ENCODE measurements at places on chromosomes 2 and 18.

DNA sequence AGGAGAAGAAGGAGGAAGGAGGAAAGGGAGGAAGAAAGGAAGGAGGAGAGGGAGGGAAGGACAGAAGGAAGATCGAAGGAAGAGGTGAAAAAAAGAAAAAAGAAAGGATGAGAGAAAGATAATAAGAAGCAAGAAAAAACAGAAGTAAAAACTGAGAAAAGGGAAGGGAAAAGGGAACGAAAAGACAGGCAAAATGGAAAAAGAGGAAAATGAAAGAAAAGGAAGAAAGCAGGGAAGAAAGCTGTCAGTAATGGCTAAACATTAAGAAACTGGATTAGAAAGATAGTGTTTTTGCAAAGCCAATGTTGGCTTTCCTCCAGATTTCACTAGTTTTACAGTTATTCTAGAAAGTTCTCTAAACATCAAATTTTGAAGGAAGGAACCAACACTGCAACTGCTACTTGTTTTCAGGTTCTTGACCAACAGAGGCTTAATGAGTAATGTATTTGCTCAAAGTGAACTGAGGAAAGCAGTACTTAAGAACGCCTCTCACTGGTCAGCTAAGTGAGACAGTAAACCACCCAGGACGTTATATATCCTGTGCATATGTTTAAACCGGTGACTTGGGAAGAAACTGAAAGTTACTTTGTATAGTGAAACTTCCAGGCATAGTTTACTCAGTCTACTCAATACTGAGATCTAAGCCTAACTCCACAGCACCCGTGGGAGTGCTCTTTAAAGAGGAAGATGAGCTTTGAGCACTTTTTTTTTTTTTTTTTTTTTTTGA is 286.2 kb upstream of the TRIB2 start:
- no peak for DNase-seq

DNA sequence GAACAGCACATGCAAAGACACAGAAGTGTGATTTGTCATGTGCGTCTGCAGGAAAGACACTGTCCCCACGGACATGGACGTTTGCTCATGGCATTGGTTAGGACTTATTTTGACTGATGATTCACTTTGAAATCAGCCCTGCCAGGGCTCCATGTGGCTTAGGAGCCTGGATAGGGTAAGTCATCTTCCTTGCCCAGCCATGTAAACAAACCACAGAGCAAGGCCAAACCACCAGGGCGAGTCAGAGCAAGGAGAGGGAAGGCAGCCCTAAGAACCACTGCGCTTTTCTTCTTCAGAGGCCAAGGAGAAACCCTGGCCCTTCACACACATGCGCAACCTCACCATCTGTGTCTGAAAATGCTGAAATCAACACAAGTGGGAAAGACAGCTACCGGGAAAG is 88.8 kb downstream of the GFPT1 start:
- DNase-seq, result no peak

DNA sequence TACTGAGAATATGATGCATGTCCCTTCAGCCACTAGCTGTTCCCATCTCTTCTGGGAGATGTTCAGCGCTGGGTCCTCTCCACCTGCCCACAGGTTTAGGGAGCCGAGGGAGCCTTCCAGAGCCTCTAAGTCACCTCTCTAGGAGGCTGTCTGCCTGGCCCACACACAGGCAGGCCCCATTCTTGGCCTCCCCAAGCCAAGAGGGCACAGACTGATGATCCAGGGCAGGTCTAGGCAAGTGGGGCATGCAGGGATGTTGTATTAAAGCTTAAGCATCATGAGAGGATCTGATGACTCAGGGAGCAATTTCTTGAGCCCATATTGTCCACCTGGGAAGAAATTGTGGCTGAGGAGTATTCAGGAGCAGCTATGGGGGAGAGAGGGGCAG is 19.9 kb downstream of the TMSB10 start:
- no peak for DNase-seq

DNA sequence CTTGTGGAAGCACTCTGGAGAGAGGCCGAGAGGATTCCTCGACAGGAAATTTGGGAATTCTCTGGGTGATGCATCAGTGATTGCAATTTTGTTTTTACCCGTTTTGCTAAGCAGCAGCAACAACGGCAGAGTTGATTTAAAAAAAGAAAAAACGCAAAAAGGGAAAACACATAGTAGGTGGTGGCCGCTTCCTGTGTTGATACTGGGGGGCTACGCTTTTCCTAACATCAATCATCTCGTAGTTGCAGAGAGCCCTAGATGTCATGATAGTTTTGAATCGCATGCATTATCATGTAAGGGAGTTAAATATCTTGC is 271 bp upstream of the RBM43 start:
- DNase-seq, result no peak

- DNase-seq, result no peak
Observed at GRCh38 chr2:98664323-98664722, 55.9 kb downstream of the UNC50 start.

GRCh38 chr2:149613704-149614103 is 26.1 kb upstream of the MMADHC start:
- no peak for DNase-seq

GRCh38 chr2:106890606-106891005 is 4.6 kb upstream of the ST6GAL2 start:
- DNase-seq, result no peak

- no peak for DNase-seq
Observed at GRCh38 chr18:3481696-3482210, 31.8 kb downstream of the TGIF1 start.

All from stimulated activated CD8-positive, alpha-beta memory T cell treated with anti-CD3 and anti-CD28 coated beads, Interleukin-2, amount 100 ng/mL, for 1 hour (primary cell).